ENCODE measurements at places on chromosomes 6 and 20.

DNA sequence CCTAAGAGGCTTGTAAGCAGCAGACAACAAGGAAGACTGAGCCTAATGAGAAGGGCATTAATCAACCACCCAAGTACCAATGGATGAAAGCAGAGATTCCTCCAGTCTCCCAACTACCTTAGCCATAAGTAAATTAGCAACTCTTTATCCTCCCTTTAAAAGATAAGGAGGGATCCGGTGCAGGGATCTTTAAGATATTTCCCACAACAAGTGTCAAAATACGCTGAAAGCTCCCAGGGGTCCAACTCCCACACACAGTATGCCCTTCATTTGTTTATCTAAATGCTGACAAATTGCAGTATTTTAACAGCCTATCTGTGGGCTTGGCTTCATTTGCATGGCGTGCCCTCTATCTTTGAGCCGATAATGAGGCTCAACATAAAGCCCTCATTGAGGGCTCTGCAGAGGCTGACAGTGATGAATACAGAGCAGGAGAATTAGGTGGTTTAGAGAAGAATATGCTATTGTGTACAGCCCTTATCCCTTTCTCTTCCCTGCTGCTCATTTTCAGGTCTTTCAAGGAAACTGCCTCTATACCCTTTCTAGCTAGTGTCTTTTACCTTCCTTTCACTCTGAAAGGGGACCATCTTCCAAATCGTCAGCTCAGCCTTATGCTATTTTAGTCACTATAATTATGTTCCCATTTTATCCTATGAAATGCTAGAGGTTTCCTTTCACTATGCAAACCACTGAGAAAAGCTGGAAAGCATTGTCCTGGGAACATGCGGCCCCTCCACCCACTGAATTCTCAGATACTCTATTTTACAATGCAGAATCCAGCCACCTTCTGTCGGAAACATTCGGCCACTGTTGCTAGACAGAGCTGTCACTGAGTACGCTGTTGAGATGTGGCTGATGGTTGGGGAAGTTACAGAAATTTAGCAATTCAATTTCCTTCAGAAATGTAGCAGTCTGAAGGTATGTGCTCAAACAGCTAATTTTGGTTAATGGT lies 575.2 kb upstream of the JAG1 start:
- no peak overlapping the region for H3K27ac ChIP-seq
- no peaks in the 10 kb centered on the region for H3K36me3 ChIP-seq
- H3K4me3 ChIP-seq: no peak overlapping the region
- no peaks in the 10 kb centered on the region for H3K4me1 ChIP-seq
- no peak for DNase-seq

GRCh38 chr6:79646006-79646405 lies 14.9 kb downstream of the SH3BGRL2 start:
- no peak overlapping the region for H3K4me3 ChIP-seq
- H3K27me3 ChIP-seq: peaks cover 2% of the 10 kb centered on the region
- H3K4me1 ChIP-seq: no peaks in the 10 kb centered on the region
- DNase-seq: no peak

- H3K36me3 ChIP-seq: no peaks in the 10 kb centered on the region
- peaks cover 4% of the 10 kb centered on the region for H3K4me1 ChIP-seq
- no peak for DNase-seq
Measured at GRCh38 chr6:4788953-4789584, 12.9 kb downstream of the CDYL start.

DNA sequence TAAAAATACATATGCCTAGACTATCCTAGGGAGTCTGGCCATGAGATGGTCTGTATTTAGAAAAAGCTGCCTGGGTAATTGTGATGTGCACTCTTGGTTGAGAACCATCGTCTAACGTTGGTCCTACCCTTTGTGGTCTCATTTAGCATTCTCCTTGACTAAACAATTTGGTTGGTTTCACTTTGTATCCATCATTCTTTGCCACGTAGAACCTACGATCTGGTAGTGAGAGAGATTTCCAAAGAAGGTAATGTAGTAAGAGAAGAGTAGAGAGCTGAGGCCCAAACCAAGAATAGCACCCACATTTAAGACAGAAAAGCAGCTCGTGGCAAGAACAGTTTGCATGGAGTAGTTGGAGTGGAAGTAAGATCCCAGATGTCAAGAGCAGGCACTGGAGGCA lies 219.8 kb downstream of the TMEM200A start:
- H3K27ac ChIP-seq: no peak overlapping the region
- no peak for DNase-seq
- H3K27me3 ChIP-seq: no peaks in the 10 kb centered on the region
- no peaks in the 10 kb centered on the region for H3K36me3 ChIP-seq
- H3K4me3 ChIP-seq: no peak overlapping the region
- H3K4me1 ChIP-seq: no peaks in the 10 kb centered on the region

GRCh38 chr20:17965042-17965697 lies 3.4 kb downstream of the SNX5 start:
- H3K4me3 ChIP-seq: peak overlapping the region; percentile 90
- H3K36me3 ChIP-seq: no peaks in the 10 kb centered on the region
- H3K4me1 ChIP-seq: peaks cover 38% of the 10 kb centered on the region
- no peak for DNase-seq

DNA sequence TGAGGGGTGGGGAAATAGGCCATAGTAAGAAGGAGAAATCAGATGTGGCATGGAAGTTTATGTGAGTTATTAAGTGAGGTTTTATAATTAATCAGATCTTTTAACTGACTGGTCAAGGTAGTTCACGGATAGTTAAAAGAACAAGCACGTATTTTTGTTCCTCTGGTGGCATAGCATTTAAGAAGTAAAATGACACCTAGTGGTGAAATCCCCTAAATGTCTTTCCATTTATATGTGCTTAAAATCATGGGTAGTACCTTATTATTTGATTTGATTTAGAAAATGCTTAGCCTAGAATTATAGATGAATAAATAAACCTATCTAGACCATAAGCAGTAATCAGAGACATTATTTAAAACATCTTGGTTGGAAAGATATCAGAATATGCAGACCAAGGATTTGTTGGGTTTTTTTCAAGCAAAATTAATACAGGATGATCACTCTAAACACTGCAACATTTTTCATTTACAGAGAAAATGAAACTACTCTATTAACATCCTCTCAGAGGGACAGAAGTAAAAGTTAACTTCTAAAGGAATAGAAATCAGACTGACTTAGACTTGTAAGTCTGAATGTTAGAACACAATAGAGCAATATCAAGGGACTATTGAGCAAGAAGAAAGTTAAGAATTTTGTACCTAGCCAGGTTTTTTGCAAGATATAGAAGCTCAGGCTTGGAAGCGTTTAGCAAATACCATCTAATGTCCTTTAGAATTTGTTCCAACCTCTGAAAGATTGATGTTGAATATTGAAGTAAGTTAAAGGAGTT lies 81.1 kb downstream of the STXBP5 start:
- H3K4me1 ChIP-seq: no peaks in the 10 kb centered on the region
- no peak overlapping the region for H3K27ac ChIP-seq
- no peaks in the 10 kb centered on the region for H3K27me3 ChIP-seq
- DNase-seq: no peak

Data from effector memory CD4-positive, alpha-beta T cell (primary cell).